ENCODE measurements at places on chromosomes 1 and 21. TPM values are rescaled to one million over a fixed set of nuclear protein-coding genes. Genes with fewer than 3 reads are reported as not detected.

IFNGR2 gene
- total RNA-seq: 18.9 TPM

DNA sequence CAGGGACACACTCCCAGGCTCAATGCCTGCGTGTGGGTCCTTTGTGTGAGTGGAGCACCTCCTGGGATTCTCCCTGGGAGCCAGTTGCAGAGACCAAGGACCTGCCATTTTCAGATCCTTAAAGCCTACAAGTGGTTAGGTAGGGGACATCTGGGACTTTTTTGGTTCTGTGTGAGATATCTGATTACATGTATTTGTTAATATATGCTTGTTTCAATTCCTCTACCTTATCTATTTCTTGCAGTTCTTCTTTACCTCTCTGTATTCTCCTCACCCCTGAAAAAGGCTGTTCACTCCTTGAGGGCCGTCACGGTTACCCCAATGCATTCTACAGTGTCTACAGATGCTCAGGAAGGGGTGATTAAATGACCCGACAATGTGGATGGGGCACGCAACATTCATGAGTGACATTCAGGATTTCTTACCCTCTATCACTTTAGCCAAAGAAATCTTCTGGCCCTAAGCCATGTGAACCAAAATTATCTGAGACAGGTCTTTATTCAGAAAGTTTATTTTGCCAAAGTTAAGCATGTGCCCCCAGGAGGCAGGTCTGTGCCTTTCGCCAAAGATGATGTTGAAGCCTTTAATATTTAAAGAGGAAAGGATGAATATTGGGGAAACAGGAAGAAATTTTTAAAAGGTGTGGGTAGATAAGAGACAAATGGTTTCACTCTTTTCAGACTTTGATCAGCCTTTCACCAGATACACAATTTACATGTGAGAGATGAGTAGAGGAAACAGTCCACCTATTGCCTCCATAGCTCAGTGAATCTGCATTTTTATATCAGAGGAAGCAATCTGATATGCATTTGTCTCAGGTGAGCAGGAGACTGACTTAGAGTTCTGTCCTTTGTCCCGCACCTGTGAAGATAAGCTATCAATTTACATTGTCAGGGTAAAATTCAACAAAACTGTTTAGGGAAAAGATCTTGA is 44.6 kb upstream of the MPZL1 start:
- no peak for DNase-seq

DNA sequence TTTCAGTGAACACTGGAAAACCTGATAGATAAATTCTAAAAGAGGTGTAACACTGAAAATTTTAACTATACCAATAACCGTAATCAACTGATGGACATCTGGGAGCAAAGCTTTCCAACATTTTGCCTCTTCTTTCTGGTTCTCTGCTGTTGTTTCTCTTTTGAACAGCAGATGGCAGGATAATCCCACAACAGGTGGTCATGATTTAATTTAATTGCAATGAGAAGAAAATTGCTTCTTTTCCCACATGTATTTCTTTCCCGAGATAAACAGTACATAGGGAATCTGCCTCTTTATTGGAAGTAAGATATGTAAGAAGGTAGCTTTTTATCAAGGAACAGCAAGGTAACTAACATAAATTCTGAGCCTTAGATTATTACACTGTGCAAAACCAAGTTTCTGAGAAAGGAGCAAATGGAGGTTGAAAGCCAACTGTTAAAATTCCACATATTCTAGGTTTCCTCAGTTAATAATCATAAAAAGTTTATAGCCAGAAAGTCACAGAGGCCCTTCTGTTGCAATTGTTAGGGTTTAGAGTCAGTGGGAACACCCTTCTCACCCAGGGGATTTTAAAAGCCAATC is 72.9 kb downstream of the RPS6KA1 start:
- peak; percentile 45 for DNase-seq

LY9 gene
- 10.0 TPM for total RNA-seq

DNA sequence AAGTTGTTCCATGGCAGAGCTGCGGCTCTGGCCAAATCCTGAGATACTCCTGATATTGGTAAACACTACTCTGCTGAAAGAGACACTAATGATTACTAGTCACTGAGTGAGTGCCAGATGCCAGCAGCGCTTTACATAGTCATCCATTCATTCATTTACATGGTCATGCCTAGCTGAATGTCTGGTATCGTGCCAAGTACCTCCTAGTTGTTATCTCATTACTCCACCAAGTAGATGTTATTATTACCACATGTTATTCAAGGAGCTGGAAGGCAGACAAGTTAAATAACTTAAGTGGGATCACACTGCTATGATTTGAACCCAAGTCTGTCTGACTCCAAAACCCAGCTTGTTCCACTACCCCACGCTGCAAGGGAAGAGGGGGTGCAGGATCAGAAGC is 4.7 kb downstream of the OLFML2B start:
- DNase-seq: no peak

ALX3 gene
- not detected for total RNA-seq

DNA sequence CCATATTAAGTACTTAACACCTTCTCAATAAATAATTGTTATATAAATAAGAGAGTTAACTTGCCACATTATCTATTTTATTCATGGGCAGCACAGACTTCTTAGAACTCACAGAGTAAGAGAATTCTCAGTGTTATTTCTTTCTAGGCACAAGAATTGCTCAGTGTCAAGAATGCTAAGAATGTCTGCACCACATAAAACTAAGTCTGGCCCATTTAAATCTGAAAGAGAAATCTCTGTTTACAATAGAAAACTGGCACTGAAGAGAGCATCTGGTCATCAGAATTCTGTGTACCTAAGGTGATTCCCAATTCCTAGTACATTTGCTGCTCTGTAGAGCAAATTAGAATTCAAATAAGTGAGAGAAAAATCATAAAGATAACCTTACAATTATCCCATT is 3.8 kb downstream of the OR10K2 start:
- DNase-seq: no peak

DNA sequence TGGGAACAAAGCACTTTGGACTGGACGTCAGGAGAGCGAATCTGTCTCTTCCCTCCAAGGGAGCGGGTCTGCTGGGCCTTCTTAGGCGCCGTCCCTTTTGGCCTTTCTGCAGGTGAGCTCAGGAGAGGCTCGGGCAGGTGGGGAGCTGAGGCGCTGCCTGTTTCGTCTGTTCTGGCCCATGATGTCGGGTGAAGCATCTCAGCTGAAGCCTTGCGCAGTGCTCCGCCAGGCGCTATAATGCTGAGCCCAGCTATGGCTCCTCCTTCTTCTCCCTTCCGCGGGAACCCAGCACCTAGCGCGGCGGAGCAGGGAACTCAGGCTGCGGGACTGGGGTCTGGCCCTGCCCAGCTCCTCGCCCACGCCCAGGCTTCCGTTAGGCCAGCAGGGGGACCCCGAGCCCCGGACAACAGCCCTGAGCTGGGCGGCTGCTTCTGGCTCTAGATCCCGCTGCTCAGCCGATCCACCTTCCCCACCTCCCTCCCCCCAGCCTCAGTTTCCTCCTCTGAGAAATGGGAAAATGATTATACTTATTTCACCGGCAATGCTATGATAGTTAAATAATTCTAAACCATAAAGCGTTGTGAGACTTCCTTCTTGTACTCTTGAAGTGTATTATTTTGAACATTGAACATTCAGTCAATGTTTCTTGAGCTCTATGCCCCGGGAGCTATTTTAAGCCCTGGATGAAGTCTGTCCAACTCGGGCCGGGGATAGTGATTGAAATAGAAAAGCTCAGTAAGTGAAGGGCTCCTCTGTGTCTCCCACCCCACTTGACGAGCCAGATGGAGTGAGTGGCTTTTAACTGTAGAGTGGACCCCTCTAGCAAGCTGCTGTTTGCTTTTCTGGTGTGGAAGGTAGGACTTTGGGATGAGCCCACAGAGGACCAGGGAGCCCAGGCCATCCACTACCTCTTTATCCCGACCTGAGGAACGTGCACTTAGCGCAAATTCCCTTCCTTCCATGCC is 9.6 kb upstream of the ADORA1 start:
- peak; percentile 73 for DNase-seq

GRCh38 chr1:206895837-206896242 is 1.4 kb upstream of the IL24 start:
- no peak for DNase-seq

- peak; percentile 14 for DNase-seq
Measured at GRCh38 chr1:8078176-8078671, 52.1 kb upstream of the ERRFI1 start.

OR2M7 gene
- total RNA-seq: not detected

DNA sequence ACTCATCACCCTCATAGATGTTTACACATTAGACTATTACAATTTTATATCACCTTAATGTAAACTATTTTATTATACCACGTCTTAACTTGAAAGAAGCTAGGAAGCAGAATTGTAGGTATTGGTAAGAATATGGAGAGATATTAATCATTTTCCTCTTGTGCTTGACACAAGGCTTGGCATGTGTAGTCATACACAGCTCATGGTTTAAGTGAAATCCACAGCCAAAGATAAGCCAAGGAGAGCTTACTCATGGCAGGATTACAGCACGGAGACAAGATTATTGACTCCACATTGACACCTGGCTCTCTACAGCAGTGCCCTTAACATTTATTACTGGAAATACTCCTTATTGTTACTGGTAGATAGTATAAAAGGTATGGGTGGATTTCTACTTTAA is 68.4 kb upstream of the ADGRL4 start:
- DNase-seq: no peak

DNA sequence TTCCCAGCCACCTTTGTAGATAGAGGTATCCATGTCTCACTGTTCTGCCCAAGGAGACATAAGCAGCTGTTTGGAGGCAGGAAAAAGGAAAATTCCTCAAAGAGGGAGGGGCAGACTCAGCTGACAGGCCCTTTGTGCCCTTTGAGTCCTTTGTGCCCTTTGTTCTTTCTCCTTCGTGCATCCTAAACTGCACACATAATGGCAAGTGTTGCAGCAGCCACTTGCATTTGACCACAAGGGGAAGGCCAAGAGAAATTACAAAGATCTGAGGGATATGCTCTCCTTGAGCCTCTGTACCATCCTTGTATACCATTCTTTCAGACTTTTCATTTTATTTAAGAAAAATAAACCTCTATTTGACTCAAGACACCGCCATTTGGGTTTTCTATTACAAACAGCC is 71.8 kb upstream of the PKN2 start:
- no peak for DNase-seq

GRCh38 chr21:41932191-41932575 is 21.6 kb downstream of the C2CD2 start:
- peak; percentile 28 for DNase-seq

DNA sequence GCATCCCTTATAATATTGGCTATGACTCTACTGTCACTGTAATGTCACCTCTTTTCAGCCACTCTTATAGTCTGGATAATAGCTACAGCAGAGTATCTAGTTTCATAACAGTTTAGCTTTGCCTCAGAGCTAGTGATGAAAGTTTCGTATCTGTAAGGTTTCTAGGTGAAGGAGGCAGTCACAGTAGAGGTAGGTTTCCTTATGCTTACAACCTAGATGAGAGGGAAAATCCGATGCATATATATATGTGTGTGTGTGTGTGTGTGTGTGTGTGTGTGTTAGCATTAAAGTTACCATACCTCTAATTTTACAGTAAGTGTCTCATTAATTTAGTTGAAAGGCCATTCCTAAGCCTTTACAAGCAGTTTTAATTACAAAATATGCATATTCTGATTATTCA is 2.2 kb upstream of the TOR1AIP2 start:
- no peak for DNase-seq

PRKAA2 gene
- total RNA-seq: 0.02 TPM

CFAP45 gene
- 0.98 TPM for total RNA-seq

BRINP2 gene
- not detected for total RNA-seq

DNA sequence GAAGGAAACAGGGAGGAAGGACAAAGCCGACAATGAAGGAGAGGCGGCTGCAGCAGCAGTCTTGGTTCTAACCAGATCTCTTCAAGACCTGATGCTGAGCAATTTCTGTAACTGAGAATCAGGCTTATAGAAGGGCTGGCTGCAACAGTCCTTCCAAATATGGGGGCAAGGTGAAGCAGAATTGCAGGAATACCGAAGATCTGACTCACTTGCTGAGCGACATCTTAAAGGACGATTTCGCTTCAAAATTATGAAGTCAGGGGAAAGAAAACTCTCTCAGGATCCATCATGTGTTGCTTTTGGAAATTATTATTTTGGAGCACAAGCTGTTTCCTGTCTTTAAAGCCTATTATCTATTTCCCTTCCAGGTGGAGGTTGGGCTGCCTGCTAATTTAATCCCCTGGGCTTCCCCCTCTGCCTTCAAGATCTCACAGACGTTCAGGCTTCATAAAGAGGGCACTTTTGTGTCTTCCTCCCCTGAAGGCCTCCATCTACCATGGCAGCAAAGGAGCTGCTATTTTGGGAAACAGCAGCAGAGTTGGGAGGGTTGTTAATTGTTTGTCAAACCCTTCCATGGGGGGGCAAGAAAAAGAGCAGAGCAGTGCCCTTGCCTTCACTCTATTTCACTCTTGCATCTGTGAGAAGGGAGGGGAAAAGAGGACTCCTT is 10.8 kb upstream of the IER5 start:
- DNase-seq: no peak
